Omental fat pad (tissue), 4 donors: ENCODE measurements at places on chromosomes 12 and 14.

DNA sequence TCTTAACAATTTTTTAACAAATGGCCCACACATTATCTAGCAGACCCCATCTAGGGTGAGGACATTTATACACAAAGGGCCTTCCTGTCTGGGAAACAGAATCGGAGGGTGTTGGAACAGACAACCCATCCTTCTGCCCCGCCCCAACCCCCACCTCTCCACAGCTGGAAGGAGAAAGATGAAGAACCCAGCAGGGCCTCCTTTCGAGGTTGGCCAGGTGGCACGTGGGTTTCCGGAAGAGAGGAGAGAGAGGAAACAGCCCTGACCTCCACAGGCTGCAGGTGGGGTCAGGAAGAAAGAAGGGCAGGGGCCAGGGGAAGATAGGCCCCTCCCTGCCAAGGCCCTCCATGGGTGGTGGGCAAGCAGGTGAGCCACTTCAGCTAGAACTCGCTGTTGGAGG is 57.2 kb downstream of the LRRC74A start:
- DNase-seq = no peak

DNA sequence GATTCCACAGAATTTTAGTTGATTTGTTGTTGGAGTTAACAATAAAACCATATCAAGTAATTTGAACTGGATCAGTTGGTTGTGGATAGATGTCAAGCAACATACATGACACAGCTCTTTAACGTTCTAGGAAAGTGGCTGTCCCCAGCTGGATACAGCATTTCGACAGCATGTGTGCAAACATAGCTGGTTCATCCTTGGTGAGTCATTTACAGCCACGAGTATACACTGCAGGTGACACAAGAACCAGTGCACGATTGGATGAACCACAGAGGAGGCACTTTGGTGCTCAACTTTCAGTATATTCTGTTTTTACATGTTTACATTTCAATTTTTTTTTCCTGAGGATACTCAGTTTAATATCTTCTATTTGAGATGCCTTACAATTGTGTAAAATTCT is 242.4 kb downstream of the TMEM117 start:
- no peak for DNase-seq

DNA sequence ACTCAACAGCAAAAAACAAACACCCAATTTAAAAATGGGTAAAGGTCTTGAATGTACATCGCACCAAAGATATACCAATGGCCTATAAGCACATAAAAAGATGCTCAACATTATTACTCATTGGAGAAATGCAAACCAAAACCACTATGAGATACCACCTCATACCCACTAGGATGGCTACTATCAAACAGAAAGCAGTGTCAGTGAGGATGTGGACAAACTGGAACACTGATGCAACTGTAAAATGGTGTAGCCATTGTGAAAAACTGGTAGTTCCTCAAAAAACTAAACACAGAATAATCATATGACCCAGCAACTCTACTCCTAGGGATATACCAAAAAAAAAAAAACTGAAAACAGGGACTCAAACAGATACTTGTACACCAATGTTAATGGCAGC is 49.3 kb downstream of the CDK17 start:
- DNase-seq = no peak

DNA sequence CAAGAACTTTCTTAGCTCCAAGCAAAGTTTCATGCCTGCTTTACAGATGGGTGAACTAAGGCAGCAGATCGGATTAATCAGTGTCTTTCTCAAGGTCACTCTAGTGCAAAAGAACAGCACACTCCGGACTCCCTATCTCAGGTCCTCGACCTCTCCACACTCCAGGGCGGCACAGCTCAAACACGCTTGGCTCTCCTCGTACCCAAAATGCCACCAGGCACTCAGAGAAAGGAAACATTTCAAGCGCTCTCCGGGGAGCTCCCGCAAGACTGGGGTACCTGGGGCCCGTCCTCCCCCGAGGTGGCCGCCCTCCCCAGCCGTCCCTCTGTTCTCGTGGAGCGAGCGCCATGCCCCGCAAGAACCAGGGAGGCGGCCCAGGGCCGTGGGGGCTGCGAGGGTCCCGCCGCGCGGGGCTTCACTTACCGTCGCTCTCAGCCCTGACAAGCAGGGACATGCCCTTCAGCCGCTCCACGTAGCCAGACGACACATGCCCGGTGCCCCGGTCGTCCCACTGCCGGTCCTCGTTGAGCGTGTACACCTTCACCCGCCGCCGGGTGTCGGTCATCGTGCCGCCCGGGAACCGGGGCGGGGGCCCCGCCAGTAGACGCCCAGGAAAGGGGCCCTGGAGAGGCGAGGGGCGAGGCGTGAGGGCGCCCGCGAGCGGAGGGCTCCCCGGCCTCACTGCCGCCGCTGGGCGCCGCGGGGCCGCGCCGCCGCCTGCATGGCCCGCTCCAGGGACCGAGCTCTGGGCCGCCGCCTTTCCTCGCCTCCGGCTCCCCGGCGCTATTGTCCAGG is 830 bp downstream of the PPP4R3A start:
- no peak for DNase-seq

DNA sequence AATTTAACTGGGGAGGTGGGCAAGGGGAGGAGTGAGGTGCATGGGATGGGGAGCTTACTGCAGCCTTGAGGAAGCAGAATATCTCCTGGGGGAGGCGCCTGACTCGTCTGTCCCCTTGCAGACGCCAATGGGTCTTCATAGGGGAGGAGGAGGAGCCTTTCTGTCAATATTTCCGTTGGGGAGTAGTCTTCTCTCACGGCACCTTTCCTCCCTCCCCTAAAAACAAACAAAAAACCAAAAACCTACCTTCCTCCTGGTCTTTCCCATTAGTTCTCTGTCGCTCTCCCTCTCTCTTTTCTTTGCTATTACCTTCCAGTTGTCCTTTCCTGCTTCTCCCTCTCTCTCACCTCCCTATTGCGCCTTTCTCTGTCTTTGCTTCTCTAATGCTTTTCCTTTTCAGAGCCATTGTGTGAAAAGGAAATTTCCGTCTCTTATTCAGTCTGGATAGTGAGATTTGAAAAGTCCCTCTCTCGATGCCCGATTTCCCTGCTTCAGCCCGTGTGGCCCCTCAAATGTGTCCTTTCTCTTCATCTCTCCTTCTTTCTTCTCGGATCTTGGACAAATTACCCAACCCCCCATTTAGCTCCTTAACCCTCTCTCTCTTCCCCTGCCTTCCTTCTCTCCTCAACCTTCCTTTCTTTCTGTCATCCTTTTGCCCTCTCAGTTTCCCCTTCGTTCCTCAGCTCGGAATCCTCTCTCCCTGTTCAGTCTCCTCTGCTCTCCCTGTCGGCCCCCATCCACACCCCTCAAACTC is 5.9 kb downstream of the GPR84 start:
- no peak for DNase-seq

DNA sequence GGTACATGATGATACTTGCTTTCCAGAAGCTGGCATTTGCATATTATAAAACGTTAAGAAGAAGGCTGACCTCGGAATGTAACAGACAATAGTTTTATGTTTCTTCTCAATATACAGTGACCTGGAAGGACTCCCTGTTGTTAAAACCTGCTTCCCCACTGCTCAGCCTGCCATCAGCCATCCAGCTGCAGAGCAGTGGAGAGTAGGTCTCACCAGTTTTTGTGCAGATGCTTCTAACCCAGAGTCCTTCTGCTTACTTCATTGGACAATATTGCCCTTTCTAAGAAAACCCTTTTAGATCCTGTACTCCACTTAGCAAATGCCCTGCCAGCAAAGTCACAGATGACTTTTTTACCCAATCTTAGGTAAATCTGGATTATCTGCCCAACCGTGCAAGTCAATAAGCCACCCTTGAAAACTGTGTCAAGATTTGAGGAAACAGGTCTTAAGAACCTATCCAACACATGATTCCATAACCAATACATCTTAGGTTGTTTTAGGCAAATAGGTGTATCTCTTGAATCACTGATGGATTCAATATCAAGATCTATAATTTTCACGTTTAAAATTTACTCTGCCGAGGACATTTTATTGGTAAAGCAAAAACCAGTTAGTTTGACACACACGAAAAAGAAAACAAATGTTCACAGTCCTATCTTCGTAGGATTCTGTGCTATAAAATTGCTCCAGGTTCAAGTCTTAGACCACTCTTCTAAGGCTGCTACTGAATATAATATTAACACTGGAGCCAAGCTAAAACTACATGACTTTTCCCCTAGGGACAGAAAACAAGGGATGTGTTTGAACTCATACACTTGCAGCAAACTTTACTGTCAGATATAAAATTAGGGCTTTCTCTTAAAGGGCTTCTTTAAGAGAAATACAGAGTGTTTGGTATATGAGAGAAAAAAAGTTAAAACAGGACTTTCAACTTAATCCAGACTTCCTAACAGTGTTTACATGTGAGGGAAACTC is 5.7 kb downstream of the PHLDA1 start:
- no peak for DNase-seq

DNA sequence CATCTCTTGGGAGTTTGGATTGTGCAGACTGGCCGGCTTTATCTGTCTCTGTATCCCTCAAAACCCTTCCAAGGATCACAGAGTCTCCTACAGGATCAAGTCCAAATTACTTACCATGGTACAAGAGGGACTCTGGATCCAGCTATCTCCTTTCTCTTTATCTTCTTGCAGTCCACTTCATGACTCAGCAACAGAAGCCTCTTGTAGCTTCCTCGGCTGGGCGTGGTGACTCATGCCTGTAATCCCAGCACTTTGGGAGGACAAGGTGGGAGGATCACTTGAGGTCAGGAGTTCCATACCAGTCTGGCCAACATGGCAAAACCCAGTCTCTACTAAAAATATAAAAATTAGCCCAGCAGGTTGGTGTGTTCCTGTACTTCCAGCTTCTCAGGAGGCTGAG is 189.7 kb downstream of the BCAT1 start:
- no peak for DNase-seq

- no peak for DNase-seq
Observed at GRCh38 chr12:19412844-19413243, 26.4 kb upstream of the AEBP2 start.

DNA sequence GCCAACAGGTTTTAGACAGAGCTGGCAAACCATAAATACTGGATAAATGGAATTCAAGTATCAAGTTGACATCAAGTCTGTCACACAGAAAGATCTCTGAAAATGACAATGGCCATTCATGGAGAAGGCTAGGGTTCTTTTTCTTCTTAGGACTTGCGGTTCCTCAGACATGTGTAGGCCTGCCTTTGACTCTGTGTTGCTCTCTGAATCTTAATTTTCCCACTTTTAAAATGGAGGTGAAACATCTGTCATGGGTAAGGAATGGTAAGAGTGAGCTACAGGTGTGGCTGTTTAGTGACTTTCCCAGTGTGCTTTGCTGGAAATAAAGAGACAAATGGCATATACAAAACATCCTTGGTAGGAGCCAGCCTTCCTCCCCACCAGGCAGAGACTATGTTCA is 79.2 kb downstream of the PTCSC3 start:
- DNase-seq = no peak

- no peak for DNase-seq
Observed at GRCh38 chr12:44875417-44875953, 630 bp downstream of the NELL2 start.

DNA sequence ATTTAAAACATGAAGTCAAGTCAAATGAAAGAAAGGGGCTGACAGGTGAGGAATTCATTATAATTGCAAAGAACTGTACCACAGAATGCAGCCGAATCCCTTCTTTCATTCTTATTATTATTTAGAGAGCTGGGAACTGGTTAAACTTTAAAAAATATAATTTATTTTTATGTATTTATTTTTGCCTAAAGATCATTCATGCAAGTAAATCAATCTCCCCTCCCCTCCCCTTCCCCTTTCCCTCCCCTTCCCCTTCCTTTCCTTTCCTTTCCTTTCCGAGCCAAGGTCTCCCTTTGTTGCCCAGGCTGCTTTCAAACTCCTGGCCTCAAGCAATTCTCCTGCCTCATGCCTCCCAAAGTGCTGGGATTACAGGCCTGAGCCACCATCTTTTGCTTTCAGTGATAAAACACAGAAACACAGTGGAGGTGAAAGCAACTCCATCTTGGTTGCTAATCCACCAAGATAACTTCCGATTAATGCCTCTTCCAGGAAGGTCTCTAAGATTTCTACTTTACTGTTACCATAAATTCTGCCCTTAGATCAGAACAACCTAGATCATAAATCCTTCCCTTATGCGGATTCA is 6.0 kb upstream of the UBC start:
- no peak for DNase-seq

DNA sequence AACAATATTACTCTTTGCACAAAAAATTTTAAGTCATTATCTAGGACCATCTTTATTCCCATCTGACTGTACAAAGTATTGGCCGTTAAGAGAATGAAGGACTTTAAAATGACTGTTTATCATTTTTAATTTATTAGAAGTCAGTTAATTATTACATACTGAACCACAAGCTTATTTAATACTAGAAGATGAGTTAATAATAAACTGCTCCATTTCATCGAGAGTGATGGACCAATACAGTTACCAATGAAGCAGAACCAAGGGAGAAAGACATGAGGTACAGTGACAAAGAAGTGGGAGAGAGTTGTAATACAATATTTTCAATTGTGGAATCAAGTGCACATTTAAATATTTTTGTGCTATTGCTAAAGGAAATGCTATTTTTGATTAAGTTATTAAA is 83.3 kb downstream of the PTPRO start:
- DNase-seq = no peak

DNA sequence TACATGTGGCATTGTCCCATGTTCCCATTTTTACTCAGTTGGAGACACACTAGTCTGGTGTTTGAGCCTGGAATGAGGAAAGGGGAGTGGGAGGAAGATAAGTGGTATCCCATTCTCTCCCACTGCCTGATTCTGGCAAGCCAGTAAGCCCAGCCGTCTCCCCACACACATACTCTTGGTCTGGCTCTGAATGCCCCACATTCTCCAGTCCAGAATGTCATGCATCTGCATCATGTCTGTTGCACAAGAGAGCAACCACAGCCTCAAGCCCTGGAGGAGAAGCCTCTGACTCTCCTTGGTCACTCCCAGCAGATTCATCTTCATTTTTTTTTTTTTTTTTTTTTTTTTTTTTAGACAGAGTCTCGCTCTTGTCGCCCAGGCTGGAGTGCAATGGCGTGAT is 48.0 kb downstream of the DRAM1 start:
- peak; percentile 48 for DNase-seq

- DNase-seq = no peak
Observed at GRCh38 chr12:98259693-98260092, 255.7 kb upstream of the TMPO start.

DNA sequence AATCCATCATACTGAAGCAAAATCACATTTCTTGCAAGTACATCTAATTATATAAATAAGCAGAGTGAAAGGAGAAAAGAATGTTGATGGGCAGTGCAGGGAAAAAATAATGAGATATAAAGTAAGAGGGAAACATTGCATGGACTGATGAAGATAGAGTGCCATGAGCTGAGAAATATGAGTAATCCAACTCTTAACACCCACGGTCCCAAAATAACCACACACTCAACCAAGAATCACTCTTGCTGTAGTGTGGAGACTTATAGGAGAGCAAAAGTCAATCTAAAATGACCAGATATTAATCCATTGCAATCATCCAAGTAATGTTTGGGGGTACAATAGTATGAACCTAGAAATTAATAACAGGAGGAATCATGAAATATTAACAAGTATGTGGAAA is 40.2 kb downstream of the MYF5 start:
- no peak for DNase-seq
